NCI-H1417 (cell line): ENCODE measurements at places on chromosomes 2 and 18.
A peak's percentile ranks its signal among the peaks of the same experiment; 100 is the strongest.

- DNase-seq, result no peak
Observed at GRCh38 chr2:152298754-152299153, 36.2 kb upstream of the FMNL2 start.

DNA sequence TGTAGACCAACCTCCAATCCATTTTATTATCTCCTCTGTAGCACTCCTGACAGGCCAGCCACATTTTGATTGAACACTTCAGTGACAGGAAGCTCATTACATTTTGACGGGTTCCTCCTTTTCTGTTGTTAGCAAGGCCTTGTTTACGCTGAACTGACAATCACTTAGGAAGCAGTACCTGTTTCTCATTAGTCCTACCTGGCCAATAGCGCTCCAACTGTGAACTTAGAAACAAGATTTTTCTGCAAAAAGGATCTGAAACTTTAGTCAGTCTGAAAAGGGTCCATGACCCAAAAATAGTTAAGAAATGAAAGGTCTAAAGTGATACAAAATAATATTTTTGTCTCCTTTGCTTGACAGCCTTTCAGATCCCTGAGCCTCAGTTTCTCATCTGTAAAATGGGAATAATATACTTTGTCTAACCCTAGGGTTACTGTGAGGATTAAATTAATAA is 119.6 kb upstream of the MSTN start:
- DNase-seq, result peak; percentile 41

GRCh38 chr18:3675994-3676393 is 226.0 kb downstream of the TGIF1 start:
- DNase-seq, result no peak

- no peak for DNase-seq
Observed at GRCh38 chr2:45120546-45120945, 111.3 kb upstream of the SIX2 start.

DNA sequence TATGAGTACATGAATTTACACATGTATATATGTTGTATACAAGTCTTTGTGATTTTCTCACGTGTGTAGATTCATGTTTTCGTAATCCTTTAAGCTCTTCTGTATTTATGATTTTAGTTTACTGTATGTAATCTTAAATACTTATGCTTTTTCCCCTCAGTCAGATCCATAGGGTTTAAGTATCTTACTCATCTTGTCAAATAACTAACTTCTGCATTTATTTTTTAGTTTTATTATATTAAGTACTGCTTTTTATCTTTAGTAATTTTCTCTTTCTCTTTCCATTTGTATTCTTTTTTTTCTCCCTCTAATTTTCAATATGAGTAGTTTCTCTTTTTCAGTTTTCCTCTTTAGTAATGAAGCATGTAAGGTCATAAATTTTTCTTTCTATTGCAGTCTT is 179.4 kb downstream of the LCLAT1 start:
- no peak for DNase-seq

DNA sequence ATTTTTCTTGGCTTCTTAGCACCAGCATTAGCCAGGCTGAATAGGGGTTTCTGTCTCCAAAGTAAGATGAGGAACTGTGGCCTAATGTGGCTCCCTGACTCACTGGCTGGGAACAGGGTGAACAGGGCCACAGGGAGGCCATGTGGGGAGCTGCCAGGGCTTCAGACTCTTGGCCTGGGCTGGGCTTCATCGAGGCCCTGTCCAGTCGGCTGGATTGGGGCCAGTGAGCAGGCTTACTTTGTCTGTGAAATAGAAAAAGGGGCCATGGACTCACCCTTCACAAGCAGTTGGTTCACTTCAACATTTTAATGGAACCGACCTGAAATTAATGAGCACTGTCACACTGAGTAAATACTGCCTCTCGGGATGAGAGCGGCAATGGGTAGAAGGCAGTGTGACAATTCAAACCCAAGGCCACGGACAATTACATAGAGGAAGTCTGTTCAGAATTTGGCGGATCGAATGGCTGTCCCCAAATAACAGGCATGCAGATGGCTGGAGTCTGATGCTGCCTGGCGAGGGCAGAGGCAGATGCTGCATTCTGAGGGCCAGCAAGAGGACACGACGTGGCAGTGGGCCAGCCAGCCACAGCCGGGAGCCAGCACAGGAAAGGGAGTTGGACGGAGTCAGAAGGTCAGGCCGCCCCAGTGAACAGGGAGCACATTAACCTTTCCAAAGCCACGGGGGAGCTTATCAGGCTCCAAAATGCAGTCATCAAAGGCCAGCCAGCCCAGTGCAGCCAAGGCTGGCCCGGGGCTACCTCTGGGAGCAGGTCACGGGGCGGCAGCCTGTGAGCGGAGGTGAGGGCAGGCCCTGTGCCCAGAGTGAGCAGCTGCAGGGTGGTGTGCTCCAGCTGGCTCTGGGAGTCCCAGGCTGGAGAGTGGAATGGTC is 146.6 kb upstream of the REV1 start:
- no peak for DNase-seq

DNA sequence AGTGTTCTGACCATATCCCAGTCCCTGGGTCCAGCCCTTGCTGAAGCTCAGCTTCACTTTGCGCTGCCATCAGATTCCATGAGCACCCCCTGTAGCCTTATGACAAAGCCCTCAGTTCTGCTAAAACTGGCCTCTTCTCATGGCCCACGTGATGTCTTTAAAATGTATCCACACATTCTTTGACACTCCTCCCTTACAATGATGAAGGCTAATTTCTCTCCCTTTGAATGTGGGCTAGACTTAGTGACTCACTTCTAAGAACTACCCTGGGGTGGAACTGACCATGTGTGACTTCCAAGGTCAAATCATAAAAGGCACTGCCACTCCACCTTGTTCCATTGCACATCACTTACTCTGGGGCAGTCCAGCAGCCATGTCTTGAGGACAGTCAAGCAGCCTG is 45.4 kb upstream of the GORASP2 start:
- DNase-seq, result no peak

DNA sequence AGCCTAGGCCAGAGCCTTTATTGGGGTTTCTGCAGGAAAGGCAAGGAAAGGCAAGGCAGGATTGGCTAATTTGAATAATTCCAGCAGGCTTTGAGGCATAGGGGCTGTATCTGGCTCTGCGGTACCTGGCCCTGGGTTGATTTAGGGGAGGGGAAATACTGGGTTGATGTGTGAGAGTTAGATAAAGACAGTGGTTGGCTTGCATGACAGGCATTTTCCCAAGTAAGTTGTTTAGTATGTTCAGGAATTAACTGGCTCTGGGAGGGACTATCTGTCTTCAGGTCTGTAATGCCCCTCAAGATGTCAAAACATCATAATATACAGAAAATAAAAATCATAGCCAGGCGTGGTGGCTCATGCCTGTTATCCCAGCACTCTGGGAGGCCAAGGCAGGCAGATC is 98.7 kb downstream of the UBR3 start:
- no peak for DNase-seq

- no peak for DNase-seq
Observed at GRCh38 chr2:241454837-241455485, 53.4 kb downstream of the STK25 start.

GRCh38 chr2:224098481-224099230 is 59.6 kb upstream of the SERPINE2 start:
- DNase-seq, result no peak

GRCh38 chr2:213246497-213247281 is 37.6 kb upstream of the SPAG16 start:
- DNase-seq, result peak; percentile 70
